ENCODE measurements at places on chromosomes 1 and 21.

DNA sequence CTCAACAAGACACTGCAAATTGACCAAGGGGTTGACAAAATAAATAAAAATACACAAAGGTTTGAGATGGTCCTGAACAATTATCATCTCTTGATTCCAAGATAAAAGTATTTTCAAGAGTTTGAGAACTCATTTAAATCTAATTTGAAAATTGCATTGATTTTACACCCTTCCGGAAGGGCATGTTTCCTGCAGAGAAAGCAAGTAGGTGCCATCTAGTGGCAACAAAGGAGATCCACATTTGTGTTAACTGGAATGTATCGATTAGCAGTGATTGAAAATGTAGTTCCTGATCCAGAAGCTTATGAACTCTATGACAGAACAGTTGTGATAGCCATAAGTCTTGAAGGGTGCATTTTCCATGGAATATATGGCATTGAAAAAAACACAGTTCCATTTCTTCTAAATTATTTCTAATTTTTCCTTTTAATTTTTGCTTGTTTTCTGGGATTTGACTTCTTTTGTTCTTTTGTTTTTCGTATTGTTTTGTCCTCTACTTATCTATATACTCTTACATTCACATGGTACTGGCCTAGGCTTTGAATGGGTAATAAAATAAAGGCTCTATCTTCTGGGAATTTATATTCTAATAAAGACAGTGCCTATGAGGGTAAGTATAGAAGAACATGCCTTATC, 143.7 kb downstream of the DNM3 start:
- DNase-seq = peak; percentile 34

DNA sequence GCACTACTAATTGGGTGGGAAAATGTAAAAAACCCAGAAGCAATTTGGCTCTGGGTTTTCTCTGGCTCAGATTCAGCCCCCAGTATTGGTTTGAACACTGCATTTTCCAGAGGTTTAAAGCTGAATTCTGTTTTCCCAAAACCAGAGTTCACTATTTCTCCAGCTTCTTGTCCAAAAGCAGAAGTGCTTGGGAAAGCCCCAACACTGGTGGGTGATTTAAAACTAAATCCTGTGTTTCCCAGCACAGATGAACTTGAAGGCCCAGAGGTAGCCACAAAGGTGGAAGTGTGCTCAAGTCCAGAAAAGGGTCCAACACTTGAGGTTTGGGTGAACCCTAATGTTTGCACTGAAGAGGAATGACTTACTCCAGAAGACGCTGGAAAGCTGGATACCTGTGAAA, 678 bp downstream of the MCM3AP start:
- peak; percentile 65 for DNase-seq

GRCh38 chr21:34639882-34640788, 25.2 kb upstream of the RCAN1 start:
- DNase-seq = peak; percentile 46

DNA sequence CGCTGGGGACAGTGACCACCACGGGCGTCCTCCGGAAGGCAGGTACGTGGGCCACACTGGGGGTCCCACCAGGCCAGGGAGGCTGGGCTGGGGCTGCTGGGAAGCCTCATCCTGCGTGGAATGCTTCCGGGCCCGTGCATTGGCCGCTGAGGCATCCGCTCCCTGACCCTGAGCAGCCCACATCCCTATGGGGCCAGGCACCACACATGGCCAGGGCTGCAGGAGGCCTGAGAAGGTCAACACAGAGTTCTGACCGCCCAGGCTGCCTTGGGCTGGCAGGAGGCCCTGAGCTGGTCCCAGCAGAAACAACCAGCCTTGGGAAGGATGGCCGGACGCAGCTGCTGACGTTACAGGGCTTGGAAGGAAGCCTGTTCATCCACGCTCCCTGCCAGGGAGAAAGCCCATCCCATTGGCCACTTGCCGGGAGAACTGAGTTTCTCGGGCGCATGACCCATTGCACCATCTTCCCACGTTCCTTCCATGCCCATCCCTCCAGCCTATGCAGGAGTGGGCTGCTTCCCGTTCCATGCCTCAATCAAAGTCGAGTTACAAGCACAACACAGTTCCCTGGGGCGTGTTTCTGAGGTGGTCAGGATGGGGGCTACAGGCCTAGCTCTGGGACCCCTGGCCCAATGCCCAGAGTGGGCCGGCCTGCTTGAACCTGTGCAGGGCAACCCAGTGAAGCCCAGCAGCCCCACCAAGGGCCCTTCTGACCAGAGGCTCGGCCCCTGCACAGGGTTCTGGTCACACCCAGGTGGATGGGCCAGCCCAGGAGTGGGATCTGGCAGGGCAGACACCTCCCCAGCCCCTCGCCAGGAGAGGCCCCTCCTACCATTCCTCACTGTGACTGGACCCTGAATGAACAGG, 31.7 kb downstream of the TRIM11 start:
- no peak for DNase-seq

DNA sequence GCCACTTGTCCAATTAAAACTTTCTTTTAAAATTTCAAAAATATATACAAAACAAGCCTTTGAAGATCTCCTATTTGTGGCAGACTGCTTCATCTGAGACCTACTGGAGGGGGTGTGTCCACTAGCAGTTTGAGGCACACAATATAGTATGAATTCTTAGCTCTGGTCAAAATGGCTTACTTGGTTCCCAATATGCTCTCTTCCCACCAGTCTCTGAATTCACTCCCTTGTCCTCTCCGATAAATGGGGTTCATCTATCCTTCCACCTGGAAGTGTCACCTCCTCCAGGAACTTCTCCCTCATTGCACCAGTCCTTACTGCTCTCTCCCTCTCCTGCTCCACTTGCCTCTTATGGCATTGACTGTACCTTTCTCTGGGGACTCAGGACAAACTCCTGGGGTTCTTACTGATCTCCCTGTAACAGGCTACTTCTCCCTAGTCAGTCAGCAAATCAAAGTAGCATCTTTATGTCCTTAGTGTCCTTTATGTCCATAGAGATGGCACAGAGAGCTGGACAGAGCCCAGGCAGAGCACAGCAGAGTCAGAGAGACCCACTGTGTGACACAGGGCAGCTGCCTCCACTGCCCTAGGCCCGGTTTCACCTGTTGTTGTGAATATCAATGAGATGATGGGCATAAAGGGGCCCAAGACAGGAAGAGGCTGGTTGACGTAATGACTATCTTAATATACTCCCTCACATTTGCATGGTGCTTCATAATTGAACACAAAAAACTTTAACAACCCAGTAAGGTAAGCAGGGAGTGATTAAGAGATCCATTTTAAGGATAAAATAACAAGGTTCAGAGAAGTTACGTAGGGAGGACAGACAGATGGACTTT, 3.6 kb downstream of the ASAP3 start:
- DNase-seq = no peak

- DNase-seq = peak; percentile 90
These were observed 29.1 kb downstream of the FHAD1 start for GRCh38 chr1:15275921-15276683.

- no peak for DNase-seq
These were observed 18.1 kb downstream of the ITSN1 start for GRCh38 chr21:33660406-33660805.

DNA sequence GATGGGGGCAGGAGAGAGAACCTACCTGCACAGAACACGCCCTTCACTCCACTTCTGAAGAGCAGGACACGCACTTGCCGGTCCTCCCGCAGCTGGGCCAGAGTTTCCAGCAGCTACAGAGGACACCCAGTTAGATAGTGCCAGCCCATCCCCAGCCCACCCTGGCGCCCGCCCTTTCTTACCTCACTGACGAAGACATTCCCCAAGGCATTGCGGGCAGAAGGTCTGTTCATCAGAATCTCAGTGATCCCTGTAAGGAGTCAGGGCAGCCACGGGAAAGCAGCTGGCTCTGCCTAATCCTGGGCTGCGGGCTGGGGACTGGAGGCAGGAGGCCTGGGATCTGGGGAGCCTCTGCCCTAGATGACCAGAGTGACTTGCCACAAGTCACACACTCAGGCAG, 10.0 kb downstream of the ECHDC2 start:
- DNase-seq = no peak

DNA sequence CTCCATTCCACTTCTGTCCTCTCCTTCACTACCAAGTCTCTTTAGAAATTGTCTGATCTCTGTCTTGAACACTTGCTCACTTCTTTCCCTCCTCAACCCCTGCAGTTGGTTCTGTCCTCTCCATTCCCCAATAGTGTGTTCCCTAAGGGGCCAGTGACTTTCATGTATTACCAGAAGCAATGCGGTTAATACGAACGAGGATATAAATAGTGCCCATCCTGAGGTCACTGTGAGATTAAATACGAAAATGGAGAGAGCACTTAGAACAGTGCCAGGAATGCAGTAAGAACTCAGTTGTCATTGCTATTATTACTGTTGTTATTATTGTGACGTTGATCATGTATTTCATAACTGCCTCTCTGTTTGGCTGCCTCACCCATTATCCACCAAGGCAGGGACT, 53.0 kb upstream of the ARTN start:
- DNase-seq = no peak

Measured in inflammatory macrophage treated with lipopolysaccharide for 1 hour (primary cell).